ENCODE measurements at places on chromosomes 1 and 21. TPM values are rescaled to one million over a fixed set of nuclear protein-coding genes. Genes with fewer than 3 reads are reported as not detected.
A peak's percentile ranks its signal among the peaks of the same experiment; 100 is the strongest.

DNA sequence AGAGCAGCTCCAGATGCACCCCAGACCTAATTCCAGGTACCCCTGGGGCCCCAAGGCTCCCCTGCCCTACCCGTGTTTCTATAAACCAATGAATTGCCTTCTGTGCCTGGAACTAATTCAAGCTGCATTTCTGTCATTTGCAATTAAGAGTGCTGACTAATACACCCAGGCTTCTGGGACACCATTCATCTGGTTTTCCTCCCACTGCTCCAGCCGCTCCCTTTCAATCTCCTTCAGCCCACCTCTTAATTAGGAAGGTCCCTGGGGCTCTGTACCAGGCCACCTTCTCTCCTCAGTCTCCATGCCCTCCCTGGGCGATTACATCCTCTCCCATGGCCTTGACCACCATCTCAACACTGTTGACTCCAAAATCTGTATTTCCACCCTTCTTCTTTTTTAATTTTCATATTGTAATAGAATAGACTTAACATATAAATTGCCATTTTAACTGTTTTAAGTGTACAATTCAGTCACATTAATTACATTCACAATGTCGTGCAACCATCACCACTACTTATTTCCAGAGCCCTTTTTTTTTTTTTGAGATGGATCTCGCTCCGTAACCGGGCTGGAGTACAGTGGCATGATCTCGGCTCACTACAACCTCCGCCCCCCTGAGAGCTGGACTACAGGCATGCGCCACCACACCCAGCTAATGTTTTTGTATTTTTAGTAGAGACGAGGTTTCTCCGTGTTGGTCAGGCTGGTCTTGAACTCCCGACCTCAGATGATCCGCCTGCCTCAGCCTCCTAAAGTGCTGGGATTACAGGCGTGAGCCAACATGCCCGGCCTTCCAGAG is 9.2 kb upstream of the GJB3 start:
- no peak for ATAC-seq

GRCh38 chr1:35274197-35274596 is 5.7 kb downstream of the ZMYM4 start:
- ATAC-seq: no peak

DNA sequence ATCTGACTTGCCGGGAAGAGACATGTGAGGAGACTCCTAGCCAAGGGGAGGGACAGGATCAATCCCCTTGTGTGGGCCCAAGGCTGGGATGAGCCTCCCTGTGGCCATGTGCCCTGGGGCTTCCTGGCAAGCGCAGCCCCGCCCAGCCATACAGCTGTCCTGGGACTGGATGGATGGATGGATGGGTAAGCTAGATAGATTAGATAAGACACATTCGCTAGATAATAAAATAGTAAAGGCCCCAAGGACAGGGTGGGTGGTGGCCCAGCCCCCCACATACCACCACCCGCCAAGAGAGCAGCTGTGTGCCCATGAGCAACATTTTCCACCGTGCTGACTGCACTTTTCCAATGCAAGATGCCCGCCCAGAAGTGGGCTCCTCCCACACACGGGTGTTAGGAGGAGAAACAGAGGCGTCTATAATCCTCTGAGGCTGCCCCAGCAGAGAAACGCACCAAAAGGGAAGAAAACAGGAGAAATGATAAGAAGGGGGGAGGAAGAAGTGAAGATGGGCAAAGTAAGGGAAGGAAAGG is 25.1 kb downstream of the ZBTB17 start:
- ATAC-seq: no peak

Gene TMPRSS15
- not detected for total RNA-seq

GRCh38 chr1:201025571-201026002 is 2.1 kb upstream of the KIF21B start:
- no peak for ATAC-seq

DNA sequence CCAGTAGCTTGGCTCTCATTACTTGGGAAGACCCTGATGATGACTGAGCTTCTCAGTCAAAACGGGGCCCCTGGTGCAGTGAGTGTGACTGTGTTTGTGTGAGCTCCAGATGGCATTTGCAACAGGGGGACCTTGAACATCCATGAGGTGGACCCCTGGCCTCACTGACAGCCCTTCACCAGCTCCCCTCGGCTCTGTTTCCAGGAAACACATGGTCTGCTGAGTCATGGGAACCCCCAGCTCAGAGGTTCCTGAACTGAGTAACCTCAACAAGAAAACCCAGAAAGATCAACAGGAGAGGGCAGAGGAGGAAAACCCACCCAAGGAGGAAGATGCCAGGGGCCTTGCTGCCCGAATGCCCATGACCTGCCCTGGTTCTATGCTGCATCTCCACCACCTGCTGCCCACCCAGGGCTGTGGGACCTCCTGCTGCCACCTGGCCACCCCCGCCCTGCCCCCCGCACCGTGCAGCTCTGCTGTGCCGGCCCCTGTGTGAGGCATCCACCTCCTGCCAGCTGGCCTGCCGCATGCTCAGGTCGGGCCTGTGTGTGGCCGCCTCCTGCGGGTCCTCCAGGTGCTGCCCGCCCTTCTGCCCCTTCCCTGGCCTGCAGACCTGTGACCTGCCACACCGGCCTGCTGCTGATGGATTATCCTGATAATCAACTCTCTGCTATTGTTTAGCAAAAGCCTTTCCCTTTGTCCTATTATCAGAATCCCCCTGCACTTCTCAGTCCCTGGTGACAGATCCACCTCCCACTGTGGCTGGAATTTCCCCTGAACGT is 4.2 kb upstream of the KRTAP12-1 start:
- ATAC-seq: no peak

- no peak for ATAC-seq
These were observed 2.1 kb downstream of the PFKL start for GRCh38 chr21:44301961-44302406.

Gene PATJ
- 59.0 TPM for total RNA-seq

Gene NUDT4B
- 73.1 TPM for total RNA-seq

DNA sequence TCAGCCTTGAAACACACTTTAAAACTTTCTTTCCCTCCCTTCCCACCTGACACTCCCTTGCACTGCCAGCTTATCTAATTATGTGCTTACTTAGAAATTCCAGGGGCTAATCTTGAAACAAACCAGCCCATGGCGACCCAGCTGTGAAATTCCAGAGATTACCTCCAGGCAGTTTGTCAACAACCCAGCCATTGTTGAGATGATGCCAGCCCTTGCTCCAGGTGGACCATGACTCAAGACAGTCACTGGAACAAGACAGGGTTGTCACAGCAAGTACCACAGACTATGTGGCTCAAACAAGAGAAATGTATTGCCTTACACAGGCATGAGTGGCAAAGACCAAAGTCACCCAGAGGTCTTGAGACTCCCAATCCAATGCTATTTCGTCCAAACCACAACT is 7.9 kb downstream of the FYB2 start:
- no peak for ATAC-seq

DNA sequence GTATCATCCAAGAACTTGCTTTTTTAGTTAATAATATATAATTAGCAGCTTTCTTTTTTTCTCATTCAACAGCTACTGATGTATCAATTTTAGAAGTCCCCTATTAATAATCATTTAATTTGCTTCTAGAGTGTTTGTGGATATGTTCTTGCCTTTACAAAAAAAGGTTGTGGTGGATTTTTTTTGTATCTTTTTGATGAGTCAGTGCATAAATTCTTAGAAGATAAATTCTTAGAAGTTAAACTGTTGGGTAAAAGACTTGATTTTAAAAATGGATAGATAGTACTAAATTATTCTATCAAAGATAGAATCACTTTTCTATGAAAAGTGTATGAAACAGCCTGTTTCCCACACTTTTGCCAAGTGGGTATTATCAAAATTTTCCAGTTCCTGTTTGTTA is 11.9 kb downstream of the FGGY start:
- no peak for ATAC-seq

DNA sequence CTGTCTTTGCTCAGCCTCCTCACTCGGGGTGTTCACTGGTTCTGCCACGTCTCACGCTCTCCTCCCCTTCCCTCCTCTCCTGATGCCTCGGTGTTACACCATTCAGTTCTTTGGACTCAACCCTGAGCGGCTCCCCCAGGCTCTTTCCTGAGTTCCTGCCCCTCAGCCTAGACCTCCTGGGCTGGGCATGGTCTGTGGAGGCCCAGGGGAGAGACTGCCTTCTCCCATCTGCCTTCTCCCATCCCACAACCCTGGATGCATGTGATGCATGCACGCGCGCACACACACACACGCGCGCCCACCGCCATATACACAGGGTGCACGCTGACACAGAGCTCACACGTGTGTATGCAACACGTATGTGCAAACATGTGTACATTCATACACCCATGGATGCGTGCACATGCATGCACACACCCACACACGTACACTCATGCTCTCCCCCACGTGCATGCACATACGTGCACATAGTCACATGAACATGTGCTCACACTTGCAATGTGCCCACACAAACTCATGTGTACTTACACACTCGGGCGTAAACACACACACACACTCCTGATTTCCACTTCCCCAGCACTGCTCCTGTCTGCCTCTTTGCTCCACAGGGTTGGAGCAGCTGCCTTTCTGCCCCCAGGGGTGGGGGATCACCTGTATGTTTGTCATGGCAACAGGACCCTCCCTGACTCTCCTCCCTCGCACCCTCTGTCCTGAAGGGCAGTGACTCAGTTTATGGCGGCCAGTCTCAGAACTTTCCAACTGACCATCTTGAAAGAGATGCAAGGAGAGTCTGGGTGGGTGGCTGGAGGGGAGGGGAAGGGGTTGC is 59.0 kb downstream of the HUNK start:
- no peak for ATAC-seq

DNA sequence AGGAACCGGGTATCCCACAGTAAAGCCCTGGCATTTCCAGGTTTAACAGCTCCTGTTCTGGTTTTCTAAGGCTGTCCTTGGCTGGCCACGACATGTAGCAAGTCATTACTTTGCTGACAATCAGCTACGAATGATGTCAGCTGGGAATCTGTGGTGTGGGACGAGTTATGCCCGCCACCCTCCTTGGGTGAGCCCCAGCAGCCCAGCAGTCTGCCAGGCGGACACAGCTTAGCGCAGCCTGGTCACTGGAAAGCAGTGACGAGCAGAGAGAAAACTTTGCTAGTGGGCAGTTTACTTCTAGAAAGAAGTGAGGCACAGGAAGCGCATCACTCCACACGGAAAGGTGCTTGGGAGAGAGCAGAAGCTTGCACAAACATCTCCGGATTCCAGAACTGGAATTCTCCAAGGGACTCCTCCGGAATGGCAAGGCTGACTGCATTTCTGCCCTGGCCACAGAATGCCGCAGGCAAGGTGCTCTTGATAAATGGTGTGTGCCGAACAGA is 15.5 kb upstream of the ZNF436 start:
- no peak for ATAC-seq

- no peak for ATAC-seq
These were observed 11.4 kb upstream of the RAB3GAP2 start for GRCh38 chr1:220283625-220284024.

DNA sequence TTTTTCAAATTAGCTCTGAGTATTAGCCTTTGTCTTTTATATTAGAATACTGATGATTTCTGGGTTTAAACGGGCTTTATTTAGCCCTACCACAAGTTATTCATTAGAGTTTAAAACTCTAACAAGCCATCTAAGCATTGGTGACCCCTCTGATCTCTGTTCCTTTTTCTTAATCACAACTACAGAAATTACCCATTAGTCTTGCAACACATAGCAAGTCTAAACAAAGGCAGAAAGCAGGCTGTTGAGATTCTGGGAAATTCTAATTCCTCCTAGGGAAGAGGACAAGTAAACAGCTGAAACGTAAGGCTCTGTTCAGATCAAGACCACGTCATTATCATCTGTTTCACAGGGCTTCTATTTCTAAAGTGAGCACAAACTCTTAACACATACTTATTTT is 491.2 kb upstream of the ZRANB2 start:
- no peak for ATAC-seq

Gene EVA1B
- total RNA-seq: 58.8 TPM

DNA sequence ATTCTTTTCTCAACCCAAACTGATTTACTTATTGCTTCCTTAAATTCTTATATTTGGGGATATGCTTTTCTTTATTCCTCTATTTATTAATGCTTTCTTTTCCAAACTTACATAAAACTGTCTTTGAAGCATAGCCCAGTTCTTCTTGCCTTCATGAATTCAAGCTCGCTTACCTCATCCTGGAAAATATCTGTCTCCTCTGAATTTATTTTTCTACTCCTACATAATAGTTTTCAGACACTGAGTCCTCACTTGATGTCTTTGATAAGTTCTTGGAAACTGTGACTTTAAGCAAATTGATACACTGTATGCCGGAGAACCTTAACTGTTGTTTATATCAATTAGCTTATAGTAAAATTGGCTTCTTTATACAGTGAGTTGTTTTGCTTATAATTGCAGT is 93.8 kb downstream of the ZFYVE9 start:
- ATAC-seq: no peak

DNA sequence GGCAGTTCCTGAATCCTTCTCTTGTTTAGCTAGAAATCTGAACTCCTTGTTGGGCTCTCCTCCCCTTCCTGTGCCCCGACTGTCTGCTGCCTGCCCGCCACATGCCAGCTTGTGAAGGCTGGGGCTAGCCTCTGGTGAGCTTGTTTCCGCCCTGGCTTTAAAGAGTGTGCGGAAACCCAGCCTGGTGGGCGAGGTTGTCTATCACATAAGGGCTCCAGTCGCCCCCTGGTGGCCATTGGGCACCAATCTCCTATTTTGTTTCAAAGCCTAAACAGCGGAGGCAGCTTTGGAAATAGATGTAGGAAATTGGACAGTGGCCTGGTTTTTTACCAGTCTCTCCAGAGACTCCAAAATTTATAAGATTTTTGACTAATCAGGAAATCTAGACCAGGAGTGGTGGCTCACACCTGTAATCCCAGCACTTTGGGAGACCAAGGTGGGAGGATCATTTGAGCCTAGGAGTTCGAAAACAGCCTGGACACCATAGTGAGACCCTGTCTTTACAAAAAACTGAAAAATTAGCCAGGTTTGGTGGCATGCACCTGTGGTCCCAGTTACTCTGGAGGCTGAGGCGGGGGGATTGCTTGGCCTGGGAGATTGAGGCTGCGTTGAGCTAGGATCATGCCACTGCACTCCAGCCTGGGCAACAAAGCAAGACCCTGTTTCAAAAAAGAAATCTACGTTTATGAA is 9.8 kb downstream of the ATP8B2 start:
- peak; percentile 86 for ATAC-seq

DNA sequence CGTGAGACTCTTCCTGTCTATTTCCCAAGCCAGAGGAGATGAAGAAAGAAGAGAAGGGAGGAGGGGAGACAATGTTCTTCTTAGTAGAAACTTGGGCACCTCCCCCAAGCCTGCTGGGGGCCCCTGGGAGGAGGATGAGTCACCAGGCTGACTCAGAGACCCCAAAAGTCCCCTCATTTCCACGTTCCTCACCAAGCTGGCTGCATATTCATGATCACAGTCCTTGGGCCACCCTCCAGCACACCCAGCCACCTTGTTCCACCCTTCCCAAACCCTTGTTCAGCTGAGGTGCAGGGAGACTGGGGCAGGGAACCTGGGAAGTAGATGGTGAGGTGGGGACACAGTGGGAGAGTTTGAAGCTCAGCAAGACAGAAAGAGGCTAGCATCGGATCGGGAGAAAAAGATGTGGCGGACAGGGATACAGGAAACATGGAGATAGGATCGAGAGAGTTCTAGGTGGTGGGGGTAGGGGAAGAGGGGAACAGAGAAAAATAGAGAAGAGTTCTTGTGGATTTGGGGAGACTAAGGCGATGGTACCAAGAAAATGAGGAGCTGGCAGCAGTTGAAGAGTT is 712 bp downstream of the RAB13 start:
- ATAC-seq: peak; percentile 56

Gene FHAD1
- not detected for total RNA-seq

Gene FAM167B
- 1.7 TPM for total RNA-seq

GRCh38 chr1:228873709-228874108 is 138.4 kb downstream of the RHOU start:
- ATAC-seq: no peak
